Stimulated activated CD4-positive, alpha-beta T cell treated with anti-CD3 and anti-CD28 coated beads, Interleukin-15, amount 100 ng/mL, for 48 hours (primary cell): ENCODE measurements at places on chromosomes 16 and 17.

DNA sequence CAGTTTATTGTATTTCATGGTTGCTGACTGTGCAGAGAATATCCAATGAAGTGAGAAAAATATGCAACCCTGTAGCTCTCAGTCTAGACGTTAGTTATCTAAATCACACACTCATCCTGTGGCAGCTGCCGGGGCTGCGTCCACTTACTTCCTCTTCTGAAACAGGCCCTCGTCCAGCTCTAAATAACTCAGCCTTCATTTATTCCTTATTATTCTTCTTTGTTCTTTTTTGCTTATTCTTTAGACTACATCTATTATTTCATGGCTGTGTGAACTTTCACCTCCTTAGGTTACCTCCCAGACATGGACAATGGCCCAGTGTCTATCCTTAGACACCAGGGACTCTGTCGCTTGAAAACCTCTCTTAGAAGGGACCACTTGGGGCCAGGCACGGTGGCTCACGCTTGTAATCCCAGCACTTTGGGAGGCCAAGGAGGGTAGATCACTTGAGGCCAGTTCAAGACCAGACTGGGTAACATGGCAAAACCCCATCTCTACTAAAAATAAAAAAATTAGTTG lies 3.4 kb upstream of the THUMPD1 start:
- DNase-seq: no peak

GRCh38 chr17:61809816-61810392 lies 53.4 kb downstream of the BRIP1 start:
- DNase-seq: no peak

DNA sequence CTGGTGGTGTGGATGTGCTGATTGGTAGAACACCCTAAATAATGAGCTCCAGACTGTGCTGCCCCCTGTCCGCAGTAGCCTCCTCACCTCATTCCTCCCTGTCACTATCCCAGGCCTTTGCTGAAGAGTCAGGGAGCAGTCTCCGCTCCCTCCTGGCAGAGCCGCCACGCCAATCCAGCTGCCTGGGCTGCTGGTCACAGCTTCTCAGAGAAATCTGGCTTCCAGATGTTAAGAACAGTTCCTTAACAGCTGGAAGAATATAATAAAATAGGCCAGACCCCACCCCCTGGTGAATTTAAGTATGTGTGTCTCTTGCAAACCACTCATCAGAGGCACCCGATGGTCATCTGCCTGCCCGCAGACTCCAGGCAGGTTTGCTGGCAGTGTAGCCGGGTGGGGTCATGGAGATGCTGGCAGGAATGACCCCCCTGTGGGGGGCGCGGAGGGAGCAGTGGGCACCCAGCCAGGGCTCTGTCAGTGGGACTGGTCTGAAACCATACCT lies 161.0 kb downstream of the CCDC182 start:
- no peak for DNase-seq

GRCh38 chr16:79325226-79325945 lies 275.2 kb downstream of the MAF start:
- no peak for DNase-seq

DNA sequence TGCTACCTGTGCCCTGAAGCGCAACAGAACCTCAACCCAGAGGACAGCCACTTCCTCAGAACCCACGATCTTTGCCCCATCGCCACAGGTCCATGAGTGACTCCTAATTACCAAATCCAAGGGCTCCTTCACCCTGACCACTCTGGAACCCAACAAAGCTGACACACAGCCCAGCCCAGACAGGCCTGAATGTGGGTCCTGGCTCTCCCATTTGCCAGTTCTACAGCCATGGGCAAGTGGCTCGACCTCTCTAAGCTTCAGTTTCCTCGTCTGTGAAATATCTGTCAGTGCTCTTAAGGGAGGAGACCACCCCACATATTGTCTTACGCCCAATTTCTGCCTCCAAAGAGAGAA lies 18.0 kb upstream of the ENDOV start:
- DNase-seq: no peak

- DNase-seq: no peak
Observed at GRCh38 chr16:56428091-56428490, 2.7 kb upstream of the AMFR start.

DNA sequence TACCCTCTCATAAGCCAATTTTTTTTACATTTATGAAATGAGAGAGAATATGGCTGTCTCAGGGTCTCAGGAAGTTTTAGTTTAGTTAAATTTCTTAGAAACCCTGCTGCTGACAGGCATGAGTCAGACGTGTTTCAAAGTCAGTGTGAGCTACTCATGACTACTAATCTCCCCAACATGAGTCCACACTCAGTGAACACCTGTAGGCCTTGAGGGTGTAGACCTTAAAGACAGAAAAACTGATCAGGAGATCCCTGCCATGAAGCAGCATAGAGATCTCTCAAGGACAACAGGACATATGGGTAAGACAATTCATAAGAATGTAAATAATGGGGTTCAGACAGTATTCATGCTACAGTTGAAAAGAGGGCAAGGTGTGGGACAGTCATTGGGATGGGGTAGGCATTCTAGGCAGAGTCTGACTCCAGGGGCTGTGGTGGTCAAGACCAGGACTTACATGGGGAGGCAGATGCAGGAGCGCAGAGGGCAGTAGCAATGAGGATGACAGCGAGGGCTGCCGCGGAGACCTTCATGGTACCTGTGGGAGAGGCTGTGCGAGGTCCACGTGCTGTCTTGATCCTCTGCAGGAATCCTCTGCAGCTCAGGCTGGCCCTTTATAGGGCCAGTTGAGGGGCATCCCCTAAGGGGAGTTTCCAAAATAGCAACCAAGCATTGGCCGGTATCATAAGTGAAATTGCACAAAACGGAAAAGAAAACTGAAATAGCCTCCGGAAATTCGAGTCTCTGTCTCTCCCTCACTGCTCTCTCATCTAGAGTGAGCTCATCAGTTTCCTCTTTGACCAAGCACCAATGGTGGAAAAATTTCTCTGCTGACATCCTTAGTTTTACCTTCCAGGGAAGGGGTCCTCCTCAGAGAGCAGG lies at the start of gene CCL5:
Gene CCL5, minus strand, starts transcription at position 588 of the 882 bp plus-strand sequence.
- no peak for DNase-seq

GRCh38 chr16:30652005-30652296 lies 1.2 kb downstream of the PRR14 start:
- no peak for DNase-seq

DNA sequence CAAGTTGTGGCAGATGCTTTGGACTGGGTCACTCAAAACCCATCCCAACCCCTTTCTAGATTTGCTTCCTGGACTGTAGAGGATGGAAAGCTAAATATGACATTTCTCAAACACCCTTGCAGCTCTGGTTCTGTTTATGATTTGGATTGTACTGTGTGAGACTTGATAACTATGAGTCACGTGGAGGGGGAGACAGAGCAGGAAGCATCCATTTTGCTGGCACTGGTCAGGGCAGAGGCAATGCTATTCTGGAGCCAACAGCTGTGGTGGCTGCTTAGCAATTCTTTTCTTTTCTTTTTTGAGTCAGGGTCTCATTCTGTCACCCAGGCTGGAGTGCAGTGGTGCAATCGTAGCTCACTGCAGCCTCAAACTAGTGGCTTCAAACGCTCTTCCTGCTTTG lies 13.6 kb upstream of the TERF2 start:
- DNase-seq: no peak

DNA sequence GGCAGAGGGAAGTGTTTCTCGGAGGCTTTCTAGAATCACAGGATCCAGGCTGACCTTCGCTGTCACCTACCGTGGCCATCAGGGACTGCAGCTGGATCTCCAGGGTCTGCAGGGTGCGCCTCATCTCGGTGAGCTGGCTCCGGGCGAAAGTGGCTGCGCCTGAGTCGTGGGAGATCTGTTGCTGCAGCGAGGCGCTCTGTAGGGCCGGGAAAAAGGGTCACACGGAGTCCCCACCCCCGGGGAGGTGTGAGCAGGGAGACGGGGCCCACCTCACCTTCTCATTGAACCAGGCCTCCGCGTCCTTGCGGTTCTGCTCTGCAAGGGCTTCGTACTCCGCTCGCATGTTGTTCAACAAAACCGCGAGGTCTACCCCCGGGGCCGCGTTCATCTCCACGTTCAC lies 2.9 kb downstream of the KRT28 start:
- no peak for DNase-seq

- no peak for DNase-seq
Observed at GRCh38 chr16:87619360-87620200, 17.3 kb downstream of the JPH3 start.

DNA sequence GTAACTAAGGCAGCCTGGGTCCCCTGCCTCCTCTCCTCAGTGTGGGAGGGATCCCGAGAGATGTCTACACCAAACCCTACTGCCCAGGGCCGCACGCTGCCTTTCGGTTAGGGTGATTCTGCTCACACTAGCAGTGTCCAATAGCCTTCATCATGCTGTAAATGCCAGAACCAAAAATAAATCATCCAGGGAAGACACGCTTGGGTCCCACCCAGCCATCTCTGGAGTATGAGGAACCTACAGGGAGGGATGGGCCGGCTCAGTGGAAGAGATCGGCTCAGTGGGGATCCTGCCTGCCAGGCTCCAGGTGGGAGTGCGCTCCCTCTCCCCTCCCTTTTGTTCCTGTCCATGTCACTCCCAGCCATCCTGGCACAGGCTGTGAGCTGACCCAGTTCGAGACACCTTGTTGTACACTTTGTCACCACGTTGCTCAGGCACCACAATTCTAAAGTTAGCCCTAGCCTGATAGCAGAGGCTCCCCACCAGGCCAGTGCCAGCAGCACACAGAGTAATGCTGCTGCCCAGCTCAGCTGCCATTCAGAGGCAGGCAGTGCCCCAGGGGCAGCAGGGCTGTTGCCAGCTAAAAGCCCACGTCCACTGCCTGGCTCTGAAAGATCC lies 24.5 kb downstream of the PEMT start:
- DNase-seq: no peak

DNA sequence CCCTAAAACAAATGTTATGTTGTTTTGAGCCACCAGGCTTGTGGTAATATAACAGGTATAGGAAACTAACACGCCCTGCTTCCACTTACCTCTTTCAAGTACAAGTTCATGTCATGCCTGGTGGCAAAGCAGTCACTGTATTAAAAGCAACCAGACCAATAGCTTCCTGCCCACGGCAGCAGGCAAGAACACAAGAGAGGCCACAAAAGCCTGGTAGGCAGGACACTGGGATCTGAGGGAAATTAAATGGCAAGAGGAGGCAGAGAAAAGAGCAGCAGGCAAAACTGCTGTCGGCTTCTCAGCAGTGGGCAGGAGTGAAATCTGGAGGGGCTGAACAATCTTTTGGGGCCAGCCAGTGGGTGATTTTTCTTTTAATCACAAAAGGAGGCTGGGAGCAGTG lies 2.2 kb downstream of the CYTH1 start:
- DNase-seq: no peak

DNA sequence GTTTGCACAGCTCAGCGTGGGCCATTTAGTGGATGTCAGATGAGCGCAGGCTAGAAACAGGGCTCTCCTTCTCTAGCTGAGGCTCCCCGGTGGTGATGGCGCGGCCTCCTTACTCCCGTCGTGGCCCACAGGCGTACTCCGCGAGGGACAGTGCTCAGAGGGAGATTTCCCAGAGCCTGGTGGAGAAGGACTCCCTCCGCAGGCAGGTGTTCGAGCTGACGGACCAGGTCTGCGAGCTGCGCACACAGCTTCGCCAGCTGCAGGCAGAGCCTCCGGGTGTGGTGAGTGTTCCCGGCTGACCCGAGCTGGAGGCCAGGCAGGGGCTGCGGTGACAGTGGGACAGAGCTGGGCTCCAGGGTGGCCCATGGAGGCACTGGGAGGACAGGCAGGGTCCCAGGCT lies 21.4 kb downstream of the CARD14 start:
- DNase-seq: no peak

GRCh38 chr16:51881731-51882130 lies 665.2 kb downstream of the TOX3 start:
- DNase-seq: no peak

GRCh38 chr16:53944025-53944424 lies 240.1 kb downstream of the FTO start:
- no peak for DNase-seq

DNA sequence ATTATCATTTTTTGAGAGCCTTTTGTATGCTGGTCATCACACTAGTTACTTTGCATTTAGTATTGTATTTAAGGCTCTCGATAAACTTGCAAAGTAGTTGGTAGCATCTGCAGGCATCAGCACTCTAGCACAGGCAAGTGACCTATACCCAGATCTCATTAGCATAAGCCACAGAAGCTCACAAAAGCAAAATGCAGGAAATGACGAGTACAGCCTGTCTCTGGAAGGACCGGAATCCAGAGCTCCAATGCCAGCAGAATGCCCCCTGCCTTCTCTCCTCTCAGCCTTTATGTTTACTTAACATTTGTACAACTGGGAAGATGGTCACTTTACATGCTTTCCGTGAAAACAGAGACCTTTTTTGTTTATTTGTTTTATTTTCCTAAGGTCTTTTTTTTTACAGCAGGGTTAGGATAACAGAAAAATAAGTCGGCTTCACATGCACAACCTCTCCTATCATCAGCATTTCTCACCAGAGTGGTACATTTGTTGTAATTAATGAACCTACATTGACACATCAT lies 45.4 kb upstream of the MYOCD start:
- no peak for DNase-seq

- DNase-seq: no peak
Observed at GRCh38 chr16:24174957-24175356, 81.2 kb upstream of the CACNG3 start.

DNA sequence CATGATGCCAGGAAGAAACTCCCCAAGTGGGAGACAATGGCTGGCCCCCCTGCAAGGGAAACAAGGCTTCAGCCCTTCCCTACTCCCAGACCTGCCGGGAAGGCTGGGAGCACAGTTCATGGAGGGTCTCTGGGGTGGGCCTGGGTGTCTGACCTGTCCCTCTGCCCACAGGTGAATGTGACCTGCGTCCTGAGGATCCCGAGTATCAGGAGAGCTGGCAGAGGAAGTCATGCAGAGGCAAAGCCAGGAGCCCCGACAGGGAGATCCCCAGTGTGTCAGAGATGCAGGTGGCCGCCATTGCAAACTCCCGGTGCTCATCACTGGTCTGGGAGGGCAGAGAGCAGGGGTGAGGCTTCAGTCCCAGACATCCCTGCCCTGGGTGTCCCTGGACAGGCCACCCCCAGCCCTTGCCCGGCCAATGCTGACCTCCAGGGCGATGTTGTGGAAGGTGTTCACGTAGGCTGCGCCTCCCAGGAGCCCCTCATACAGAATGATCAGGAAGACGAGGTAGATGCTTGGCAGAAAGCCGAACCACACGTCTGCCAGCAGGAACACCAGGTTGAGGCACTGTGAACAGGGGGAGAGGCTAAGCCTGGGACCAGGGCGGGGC lies 5.3 kb upstream of the NPIPB7 start:
- DNase-seq: no peak

DNA sequence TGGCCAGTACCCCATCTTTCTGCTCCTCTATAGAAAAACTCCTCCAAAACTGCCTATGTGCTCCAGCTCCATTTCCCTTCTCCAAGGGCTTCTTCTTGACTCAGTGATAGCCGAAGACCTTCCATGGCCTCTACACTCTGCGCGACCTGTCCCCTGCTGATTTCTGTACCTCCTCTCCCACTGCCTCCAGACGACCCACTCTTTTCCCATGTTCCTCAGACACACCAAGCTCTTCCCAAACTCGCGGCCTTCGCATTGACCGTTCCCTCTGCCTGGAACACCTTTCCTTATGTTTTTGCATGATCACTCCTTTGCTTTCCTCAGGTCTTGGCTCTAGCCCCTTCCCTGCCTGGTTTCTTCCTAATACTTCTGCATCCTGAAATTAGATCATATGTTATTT lies 255.6 kb upstream of the SDK2 start:
- no peak for DNase-seq

GRCh38 chr16:66670691-66671388 lies 25.7 kb downstream of the CMTM4 start:
- DNase-seq: no peak
